ENCODE measurements at places on chromosomes 5 and 9. TPM values are rescaled to one million over a fixed set of nuclear protein-coding genes. Genes with fewer than 3 reads are reported as not detected.

Gene PCDHGA6
- total RNA-seq = 6.3 TPM

Gene ZNF354B
- 18.0 TPM for total RNA-seq

GRCh38 chr5:118459490-118459889 is 528.9 kb downstream of the DTWD2 start:
- DNase-seq = no peak

- no peak for DNase-seq
These were observed 104.8 kb upstream of the ATG10 start for GRCh38 chr5:81866994-81867393.

GRCh38 chr9:109963079-109963478 is 183.1 kb downstream of the PALM2AKAP2 start:
- no peak for DNase-seq

GRCh38 chr5:115594128-115595047 is 7.9 kb downstream of the TICAM2 start:
- DNase-seq = no peak

GRCh38 chr5:133612249-133612860 is at the start of gene FSTL4:
TSS of gene FSTL4 (minus strand) at chr5:133612541.
- peak; percentile 65 for DNase-seq

All from glutamatergic neuron (in vitro differentiated cells).